ENCODE measurements at places on chromosomes 6 and 20. TPM values are rescaled to one million over a fixed set of nuclear protein-coding genes. Genes with fewer than 3 reads are reported as not detected.

Gene GLP1R
- polyA plus RNA-seq = not detected

Gene BPIFA1
- not detected for polyA plus RNA-seq

Gene SALL4
- 0.16 TPM for polyA plus RNA-seq

Gene DEFB132
- 0.08 TPM for polyA plus RNA-seq

Gene PKIG
- polyA plus RNA-seq = 23.7 TPM

Gene ETV7
- 0.43 TPM for polyA plus RNA-seq

Gene CCN6
- not detected for polyA plus RNA-seq

Gene LRP11
- 3.4 TPM for polyA plus RNA-seq

Gene VGLL2
- not detected for polyA plus RNA-seq

Gene OR2J3
- not detected for polyA plus RNA-seq
